Small intestine (tissue), 16 donors: ENCODE measurements at places on chromosomes 5 and 9. TPM values are rescaled to one million over a fixed set of nuclear protein-coding genes. Genes with fewer than 3 reads are reported as not detected.
A peak's percentile ranks its signal among the peaks of the same experiment; 100 is the strongest.

The AGXT2 gene
- polyA plus RNA-seq, result 0.81 TPM

The GAPVD1 gene
- 7.7 TPM for polyA plus RNA-seq

DNA sequence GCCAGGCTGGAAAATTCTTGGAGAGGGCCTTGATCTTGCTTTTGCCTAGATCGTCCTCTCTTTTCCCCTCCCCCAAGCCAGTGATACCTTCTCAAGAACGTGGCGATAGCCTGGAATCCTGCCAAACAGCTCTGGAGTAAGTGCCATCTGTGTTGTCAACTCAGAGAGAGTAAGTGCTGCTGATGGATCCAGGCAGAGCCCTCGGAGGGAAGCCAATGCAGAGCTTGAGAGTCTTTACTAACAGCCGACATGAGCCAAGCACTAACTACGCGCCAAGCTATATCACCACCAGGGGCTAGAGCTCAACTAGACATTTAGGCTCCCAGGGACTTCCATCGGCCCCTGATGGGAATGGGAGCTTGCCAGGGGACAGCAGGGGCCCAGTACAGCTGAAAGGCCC lies 17.6 kb downstream of the RAPGEF1 start:
- H3K27me3 ChIP-seq, result no peaks in the 10 kb centered on the region
- H3K36me3 ChIP-seq, result no peaks in the 10 kb centered on the region
- H3K27ac ChIP-seq, result no peak overlapping the region
- no peak for DNase-seq
- H3K4me1 ChIP-seq, result peaks cover 23% of the 10 kb centered on the region

GRCh38 chr5:97073420-97073819 lies 69.0 kb downstream of the LIX1 start:
- no peaks in the 10 kb centered on the region for H3K27me3 ChIP-seq
- no peaks in the 10 kb centered on the region for H3K36me3 ChIP-seq
- DNase-seq, result no peak
- no peak overlapping the region for H3K27ac ChIP-seq
- no peak overlapping the region for H3K4me3 ChIP-seq

DNA sequence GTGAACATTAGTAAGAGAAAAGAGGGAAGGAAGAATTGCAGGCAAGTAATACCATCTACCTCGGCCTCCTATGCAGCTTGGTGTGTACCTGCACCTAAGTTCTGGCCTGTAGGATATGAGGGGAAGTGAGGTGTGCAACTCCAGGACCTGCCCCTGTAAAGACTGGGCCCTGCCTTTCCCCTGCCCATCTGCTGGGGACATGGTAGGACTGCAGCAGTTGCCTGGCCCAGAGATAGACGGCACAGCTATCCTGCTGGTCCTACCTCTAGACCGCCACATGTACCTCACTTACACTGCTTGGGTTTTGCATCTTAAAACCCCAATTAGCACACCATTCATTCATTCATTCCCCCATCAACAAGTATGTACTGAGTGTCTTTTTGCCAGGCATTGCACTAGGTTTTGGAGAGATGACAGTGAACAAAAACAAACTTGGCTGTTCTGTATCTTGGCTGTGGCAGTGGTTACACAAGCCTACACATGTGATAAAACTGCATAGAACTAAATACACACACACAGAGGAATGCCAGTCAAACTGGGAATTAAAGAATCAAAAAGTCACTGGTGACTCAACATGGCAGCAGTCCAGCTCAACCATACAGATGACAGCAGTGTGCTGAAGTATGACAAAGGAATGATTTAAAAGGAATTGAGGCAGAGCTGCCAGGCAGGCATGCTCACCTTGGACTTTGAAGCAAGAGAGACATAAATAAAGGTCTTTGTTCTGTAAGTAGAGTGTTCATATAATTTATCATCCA lies 23.3 kb upstream of the MGAT1 start:
- no peak overlapping the region for H3K27ac ChIP-seq
- DNase-seq, result peak; percentile 33
- no peak overlapping the region for H3K4me3 ChIP-seq
- no peaks in the 10 kb centered on the region for H3K27me3 ChIP-seq
- H3K36me3 ChIP-seq, result no peaks in the 10 kb centered on the region

The SLC46A2 gene
- not detected for polyA plus RNA-seq

The FST gene
- polyA plus RNA-seq, result not detected

DNA sequence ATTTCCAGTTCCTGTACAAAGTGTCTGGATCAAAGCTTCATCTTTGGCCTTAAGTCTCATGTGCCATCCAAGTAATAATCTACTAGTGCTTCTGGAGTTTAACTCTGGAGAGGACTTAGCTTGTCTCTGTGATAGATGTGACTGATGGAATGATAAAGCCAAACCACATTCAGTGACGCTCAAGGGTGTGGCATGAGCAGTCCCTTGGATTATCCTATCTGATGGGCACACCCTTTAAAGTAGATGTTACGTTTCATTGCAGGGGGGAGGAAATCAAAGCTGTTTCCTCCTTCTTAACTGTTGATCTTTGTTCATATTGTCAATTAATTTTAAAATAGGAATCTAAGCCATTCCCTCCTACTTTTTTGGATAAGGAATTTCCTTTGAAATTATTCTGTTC lies 8.5 kb upstream of the EGFLAM start:
- no peak overlapping the region for H3K27ac ChIP-seq
- no peaks in the 10 kb centered on the region for H3K4me1 ChIP-seq
- no peaks in the 10 kb centered on the region for H3K36me3 ChIP-seq
- no peak overlapping the region for H3K4me3 ChIP-seq
- DNase-seq, result no peak

- no peak overlapping the region for H3K4me3 ChIP-seq
- no peaks in the 10 kb centered on the region for H3K4me1 ChIP-seq
- DNase-seq, result no peak
- H3K27ac ChIP-seq, result no peak overlapping the region
- peaks cover 5% of the 10 kb centered on the region for H3K36me3 ChIP-seq
Measured at GRCh38 chr9:77789891-77790290, 141.8 kb upstream of the GNA14 start.

The GBGT1 gene
- 6.2 TPM for polyA plus RNA-seq

DNA sequence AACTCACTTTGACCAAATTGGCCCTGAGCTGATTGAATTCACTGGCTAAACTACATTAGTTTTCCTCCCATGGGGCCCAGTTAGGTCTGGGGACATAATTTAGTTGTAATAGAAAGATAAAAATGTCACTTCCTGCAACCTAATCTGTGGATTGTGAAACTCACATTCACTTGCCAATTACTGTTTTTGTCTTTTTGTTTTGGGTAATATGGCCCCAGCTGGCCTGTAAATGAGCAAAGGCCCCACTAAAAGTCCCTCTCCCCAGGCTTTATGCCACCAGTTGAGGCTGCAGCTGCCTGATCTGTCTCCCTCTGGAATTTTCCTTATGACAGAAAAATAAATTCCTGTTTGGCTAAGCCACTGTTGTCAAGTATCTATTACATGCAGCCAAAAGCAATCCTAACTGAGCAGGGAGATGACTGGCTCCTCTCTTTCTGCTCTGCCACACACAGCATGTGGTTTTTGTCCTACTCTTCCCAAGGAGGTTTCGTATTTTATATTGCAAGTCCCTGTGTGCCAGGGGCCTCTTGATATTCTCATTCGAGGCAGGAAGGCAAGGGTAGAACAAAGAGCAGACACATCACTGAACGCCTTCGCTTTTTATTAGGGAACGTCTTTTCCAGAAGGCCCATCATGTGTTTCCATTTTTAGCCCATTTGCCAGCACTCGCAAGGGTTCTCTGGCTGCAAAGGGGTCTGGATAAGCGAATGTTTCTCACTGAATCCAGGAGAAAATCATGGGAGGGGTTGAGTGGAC lies 24.1 kb upstream of the SLC25A48 start:
- H3K4me1 ChIP-seq, result no peaks in the 10 kb centered on the region
- no peaks in the 10 kb centered on the region for H3K36me3 ChIP-seq
- no peak for DNase-seq
- no peak overlapping the region for H3K27ac ChIP-seq

The FGF18 gene
- polyA plus RNA-seq, result 0.67 TPM

DNA sequence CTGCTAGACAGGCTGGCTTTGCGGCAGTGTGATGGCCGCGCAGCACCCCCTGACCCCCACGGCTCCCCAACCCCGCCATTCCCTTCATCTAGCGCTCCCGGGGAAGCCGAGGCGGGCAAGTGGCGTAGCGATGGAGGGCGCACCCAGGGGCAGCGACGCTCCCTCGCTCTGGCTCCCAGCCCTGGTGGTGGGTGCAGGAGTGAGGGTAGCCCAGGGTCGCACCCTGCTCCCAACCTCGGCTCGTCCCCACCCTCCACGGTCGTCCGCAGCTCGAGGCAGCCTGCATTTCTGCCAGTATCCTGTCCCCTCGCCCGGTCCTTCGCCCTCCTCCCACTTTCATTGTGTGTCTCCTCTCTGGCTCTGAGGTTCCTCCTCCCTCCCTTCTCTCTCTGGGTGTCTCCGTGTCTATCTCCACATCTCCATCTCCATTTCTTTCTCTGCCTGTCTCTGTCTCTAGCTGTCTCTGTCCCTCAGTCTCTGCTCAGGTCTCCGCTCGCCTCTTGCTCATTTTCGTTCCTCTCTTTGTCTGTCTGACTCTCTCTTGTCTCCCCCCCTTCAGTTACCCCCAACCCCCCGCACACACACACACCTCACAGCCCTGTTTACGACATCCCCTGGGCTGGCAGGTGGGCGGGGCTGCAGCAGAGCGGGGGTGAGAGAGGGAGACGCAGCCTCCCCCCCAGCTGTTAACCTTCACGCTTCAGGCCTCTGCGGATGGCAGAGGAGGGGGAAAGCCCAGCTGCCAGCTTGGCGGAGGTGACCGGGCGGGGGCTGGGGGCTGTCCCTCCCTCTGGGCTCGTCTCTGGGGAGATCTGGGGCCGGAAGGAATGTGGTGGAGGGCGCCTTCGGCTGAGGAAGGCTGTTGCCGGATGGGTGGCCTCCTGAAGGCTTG lies 48.7 kb upstream of the PSD2 start:
- peak; percentile 65 for DNase-seq
- no peak overlapping the region for H3K27ac ChIP-seq
- H3K36me3 ChIP-seq, result peaks cover 3% of the 10 kb centered on the region
- H3K4me1 ChIP-seq, result peaks cover 57% of the 10 kb centered on the region

DNA sequence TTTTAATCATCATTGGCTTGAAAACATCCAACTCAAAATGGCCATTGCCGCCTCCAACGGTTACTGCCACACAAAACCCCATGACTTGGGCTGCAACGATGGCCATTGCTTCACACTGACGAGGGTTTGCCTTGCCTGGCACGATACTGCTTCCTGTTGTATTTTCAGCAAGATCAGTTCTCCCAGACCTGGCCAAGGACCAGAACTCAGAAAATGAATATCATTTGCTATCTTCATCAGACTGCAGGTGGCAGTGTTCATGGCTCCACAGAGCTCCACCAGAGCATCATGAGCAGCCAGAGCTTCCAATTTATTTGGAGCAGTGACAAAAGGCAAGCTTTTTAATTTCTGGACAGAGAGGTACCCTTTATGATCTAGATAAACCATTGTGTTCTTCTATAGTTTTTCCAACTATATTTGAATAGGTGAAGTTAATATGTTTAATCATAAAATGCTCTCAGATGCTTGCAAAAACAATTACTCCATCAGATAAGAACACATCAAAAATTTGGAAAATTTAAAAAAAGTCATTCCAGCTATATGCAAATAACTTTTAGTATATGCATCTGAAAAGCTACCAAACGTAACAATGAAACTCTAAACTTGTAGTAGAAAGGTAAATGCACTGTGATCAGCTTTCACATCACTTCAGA lies 10.4 kb downstream of the AMACR start:
- no peak overlapping the region for H3K4me3 ChIP-seq
- peaks cover 10% of the 10 kb centered on the region for H3K4me1 ChIP-seq
- no peaks in the 10 kb centered on the region for H3K27me3 ChIP-seq
- DNase-seq, result peak; percentile 67

The MYMK gene
- polyA plus RNA-seq, result not detected
